RPMI7951 (cell line): ENCODE measurements at places on chromosomes 2 and 18. TPM values are rescaled to one million over a fixed set of nuclear protein-coding genes. Genes with fewer than 3 reads are reported as not detected.

CHRND gene
- total RNA-seq = not detected in 2 replicates

CD8B2 gene
- total RNA-seq = not detected in 2 replicates

TGFA gene
- total RNA-seq = 4.2 and 4.3 TPM in 2 replicates

DNA sequence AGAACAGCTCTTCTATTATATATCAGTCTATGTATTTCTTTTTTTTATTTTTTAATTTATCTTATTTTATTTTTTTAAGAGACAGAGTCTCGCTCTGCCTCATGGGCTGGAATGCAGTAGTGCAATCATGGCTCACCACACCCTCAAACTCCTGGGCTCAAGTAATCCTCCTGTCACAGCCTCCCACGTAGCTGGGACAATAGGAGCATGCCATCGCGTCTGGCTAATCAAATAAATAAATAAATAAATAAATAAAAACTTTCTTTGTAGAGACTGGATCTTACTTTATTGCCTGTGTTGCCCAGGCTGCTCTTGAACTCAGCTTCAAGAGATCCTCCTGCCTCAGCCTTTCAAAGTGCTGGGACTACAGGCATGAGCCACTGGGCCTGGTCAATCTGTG is 117.0 kb downstream of the RBMS1 start:
- DNase-seq = no peak

DNA sequence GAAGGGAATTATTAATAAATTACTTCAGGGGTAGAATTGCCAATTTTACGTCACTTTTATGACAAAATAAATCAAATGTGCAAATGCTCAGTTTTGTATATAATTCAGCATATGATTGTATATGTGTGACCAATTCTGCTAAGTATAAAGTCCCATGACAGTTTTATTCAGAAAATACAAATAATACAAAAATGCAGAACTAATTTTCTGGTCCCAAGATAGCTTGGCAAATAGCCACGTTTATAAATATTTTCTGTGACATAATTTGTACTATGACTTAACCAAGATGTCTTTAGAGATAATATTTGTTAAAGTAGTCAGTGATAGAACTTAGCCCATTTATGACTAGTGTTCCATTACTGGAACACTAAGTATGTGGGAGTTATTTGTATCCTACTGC is 24.2 kb upstream of the CAB39 start:
- no peak for DNase-seq
